RWPE1 (cell line): ENCODE measurements at places on chromosomes 1 and 21.

GRCh38 chr1:198246337-198246736, 89.5 kb downstream of the NEK7 start:
- no peak for DNase-seq

GRCh38 chr1:40838045-40838979, 23.9 kb downstream of the CITED4 start:
- no peak for DNase-seq

- DNase-seq = peak; percentile 86
These were observed 73.2 kb upstream of the ABCG1 start for GRCh38 chr21:42145569-42146272.

DNA sequence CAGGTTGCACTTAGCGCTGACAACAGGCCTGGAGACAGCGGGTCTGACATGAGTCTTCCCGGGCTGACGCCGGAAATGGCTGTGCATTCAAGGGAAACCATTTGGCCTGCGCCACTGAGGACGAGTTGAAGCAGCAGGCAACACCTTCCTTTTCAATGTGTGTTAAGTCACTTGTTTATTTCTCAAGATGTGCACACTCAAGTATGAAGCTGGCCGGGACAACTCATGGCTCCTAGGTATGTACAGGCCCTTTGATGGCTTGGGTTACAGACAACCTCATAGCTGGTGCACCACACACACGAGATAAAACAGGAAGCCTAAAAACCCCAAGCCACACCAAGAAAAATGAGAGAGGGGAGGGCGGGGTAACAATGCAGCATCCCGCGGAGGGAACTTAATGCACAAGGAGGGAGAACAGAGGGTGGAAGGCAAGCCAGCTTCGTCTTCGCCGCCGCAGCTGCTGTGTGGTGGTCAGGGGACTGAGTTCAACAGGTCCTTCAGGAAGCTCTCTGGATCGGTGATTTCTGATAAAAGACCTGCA, 118.0 kb upstream of the IFFO2 start:
- DNase-seq = no peak

DNA sequence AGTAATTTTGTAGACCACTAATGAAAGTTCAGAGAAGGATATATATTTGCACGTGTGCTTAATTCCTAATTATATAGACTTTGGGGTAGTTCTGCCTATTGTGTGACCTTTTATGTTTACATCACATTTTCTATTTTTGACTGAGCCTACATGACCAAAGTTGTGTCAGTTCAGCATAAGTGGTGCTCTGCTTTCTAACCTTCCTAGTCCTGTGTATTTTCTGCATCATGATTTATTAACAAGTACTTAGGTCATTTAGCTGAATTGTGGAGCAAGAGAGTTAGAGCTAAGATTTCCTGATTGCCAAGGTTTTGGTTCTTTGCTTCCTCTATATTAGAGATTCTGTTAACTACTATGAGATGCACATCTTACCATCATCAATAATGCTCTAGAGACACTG, 176.0 kb downstream of the C1orf21 start:
- DNase-seq = no peak

- DNase-seq = peak; percentile 41
These were observed 170.4 kb upstream of the NR5A2 start for GRCh38 chr1:199857108-199857507.

DNA sequence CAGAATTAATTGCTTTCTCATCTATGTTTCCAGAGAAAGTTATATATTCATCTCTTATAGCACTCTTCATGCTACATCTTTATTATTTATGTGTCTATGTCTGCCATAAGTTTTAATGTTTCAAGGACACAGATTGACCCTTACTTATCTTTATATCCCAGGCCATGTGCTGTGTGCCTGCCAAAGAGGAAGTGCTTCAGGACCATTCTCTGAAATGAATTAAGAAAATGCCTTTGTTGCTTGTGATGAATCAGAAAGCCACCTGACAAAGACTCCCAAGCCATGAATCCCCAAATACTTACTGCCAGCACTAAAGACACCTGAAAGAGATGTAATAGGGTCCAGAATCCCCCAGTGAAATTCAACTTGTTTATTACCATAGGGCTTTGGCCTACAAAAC, 342.1 kb upstream of the C1orf87 start:
- no peak for DNase-seq

- no peak for DNase-seq
These were observed 72.5 kb downstream of the RUNX3 start for GRCh38 chr1:24857507-24858133.

DNA sequence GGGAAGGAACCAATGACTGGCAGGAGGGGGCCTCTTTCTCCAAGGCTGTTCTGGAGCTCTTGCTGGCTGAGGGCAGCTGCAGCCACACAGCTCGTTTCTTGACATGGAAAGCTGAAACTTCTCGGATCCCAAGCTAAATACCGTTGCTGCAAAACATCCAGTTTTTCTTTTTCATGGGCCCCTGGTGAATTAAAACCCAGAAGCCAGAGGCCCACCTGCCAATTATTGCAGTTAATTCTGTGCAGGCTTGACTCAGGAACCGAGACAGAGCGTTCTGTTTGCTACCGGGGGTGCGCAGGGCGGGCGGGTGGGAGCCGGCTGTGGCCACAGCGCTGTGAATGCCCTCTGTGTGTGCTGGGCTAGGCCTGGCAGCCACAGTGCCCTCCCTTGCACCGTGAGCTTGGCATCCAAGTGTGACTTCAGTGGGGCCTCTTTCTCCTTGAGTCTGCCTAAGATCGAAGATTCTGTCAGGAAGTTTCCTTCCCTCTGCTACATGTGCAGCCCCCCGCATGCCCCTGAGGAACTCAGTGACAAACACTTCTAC, 19.9 kb upstream of the KCNE2 start:
- DNase-seq = no peak

DNA sequence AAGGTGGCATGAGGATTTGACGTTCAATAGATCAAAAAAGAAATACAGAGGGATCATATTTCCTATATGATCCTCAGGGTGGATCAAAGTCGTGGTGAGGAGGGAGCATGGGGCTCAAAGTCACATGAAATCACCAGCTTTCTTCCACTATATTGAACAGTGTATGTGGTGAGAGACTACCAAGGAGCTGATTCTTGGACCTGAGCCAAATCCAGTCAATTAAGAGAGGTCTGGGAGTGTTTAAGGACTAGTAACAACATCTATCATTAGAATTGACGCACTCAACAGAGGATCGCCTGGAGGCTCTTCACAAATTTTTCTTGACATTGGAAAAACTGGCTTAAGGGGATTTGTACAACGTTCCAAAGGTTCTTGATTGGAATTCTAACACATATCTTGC, 267.7 kb upstream of the PROX1 start:
- no peak for DNase-seq

- DNase-seq = no peak
These were observed 1.5 kb upstream of the FCMR start for GRCh38 chr1:206923009-206923960.
